Forelimb muscle (tissue), 1 donor: ENCODE measurements at places on chromosomes 4 and X.

DNA sequence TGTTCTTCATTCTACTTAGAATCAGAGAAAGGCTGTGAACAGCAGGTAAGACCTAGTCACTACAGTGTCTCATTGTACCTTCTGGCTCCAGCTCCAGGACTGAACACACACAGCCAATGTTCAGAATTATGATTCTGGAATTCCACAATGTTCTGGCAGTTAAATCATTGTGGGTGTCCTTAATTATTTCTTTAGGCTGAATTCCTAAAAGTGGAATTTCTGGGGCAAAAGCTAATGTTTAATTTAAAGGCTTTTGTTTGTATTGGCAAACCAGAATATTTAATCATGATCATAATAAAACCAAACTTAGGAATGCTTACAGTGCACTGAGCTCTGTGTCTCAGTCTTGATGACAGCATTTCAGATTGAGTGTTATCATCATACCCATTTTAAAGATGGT, 67.0 kb upstream of the FAT1 start:
- no peak for DNase-seq

GRCh38 chr4:17624821-17625220, 10.4 kb downstream of the MED28 start:
- no peak for DNase-seq

- DNase-seq = no peak
Measured at GRCh38 chr4:168572002-168572401, 75.2 kb downstream of the PALLD start.

GRCh38 chr4:185965426-185966384, 103.3 kb upstream of the TLR3 start:
- no peak for DNase-seq
